Stimulated activated CD8-positive, alpha-beta memory T cell treated with anti-CD3 and anti-CD28 coated beads, Interleukin-7, amount 100 ng/mL, for 1 hour (primary cell): ENCODE measurements at places on chromosomes 7 and 10.

DNA sequence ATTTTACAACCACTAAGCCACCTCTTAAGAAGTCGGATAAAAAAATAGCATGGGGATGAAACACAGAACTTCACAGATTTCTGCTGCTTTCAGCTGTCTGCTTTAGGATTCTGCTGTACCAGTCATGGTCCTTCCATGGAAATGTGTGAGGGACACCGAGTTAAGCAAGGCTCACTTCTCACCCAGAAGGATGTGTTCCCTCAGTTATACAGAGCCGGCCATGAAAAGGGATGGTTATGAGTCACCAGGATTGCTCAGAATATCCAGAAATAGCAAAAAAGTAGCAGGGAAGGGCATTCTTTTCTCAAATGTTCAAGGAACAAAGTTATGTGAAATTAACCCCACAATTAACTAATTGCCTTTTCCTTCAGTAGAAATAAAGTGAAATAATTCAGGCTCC is 124.4 kb downstream of the AMPH start:
- no peak for DNase-seq

DNA sequence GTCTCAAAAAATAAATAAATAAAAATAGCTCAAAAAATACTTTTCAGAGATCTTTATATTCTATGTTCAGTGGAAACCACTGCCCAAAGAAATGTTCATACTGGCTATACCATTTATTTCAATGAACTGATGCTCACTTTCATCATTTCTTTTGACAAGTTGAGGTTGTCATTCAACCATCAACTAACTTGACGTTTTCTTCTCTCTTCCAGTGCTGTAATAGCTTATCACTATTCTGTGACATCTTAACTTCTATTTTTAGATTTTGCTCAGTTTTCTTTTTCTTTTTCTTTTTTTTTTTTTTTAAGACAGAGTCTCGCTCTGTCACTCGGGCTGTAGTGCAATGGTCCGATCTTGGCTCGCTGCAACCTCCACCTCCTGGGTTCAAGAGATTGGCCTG is 8.7 kb upstream of the CTAGE4 start:
- no peak for DNase-seq

DNA sequence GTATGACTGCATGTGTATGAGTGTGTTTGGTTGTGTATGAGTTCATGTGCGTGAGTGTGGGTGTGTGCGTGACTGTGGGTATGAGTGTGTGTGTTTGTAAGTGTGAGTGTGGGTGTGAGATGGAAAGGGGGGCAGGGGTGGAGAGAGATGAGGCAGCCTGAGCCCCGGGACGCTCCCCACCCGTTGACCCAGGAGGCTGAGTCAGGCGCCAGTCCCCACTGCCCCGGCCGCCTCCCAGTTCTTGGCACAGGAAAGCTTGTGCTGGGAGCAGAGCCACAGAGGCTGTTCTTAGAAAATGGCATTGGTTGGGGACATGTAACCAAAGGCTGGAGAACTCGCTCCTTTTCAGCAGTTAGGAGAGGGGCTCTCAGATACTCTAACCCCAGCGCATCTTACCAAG is 27.8 kb upstream of the NUB1 start:
- no peak for DNase-seq

- no peak for DNase-seq
Observed at GRCh38 chr10:663466-663751, 26.1 kb downstream of the DIP2C start.

DNA sequence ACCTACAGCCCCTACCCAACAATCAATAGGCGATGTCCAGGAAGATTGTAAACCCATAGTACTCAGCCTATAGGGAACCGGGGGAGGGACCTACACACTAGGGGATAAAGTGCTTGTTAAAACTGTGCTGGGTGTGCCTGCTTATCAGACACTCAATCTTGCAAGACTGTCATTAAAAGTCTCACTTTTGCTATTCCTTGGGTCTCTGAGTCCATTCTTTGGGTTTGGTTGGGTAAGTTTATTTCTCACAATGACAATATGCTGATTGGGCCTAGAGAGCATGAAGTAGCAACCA is 45.6 kb downstream of the PTPRE start:
- DNase-seq, result no peak

GRCh38 chr7:2041496-2042367 is 191.0 kb downstream of the MAD1L1 start:
- no peak for DNase-seq

DNA sequence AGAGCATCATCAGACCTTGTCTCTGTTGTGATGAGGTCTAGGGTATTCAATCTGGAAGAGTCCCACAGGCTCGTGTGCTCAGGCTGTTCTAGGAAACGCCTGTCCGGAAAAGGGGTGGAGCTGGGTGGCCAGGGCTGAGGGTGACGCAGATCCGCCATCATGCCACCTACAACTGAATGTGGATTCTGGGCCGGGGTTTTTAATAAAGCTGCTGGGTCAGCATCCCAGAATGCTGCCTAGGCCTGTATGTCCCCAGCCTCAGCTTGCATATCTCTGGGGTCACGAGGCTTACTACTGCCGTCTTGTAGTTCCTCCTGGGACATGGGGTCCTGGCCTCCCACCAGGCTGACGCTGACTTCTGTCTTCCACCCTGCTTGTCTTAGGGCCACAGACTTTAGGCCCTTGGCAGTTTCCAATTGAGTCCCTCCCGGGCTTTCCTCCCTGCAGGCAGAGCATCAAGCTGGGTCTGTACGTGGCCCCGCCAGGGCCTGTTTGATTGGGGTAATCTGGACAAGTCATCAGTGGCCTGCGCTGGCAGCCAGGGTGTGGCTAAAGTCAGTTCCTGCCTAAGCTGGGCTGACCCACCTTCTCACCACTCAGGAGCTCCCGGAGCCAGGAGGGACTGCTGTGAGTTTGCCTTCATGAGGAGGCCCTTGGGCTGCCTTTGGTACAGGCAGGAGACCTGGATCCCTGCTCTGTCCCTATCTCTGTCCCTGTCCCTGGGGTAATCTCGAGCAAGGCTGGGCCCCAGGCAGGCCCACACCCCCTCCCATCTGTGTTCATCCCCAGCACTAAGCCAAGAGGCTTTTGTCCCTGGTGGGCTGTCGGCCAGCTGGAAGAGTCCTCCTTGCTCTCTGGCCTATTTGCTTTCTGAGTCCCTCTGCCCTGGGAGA is 79.9 kb downstream of the ZMIZ1 start:
- no peak for DNase-seq

- no peak for DNase-seq
Observed at GRCh38 chr10:101940916-101941315, 97.3 kb upstream of the KCNIP2 start.
